ENCODE measurements at places on chromosomes 2 and 18.

- H3K36me3 ChIP-seq, result peaks cover 64% of the 10 kb centered on the region
- peak overlapping the region; percentile 13 for H3K4me3 ChIP-seq
- peak overlapping the region; percentile 86 for H3K27ac ChIP-seq
- DNase-seq, result peak; percentile 82
- no peaks in the 10 kb centered on the region for H3K27me3 ChIP-seq
Observed at GRCh38 chr2:37201766-37202165, 5.5 kb downstream of the CEBPZOS start.

DNA sequence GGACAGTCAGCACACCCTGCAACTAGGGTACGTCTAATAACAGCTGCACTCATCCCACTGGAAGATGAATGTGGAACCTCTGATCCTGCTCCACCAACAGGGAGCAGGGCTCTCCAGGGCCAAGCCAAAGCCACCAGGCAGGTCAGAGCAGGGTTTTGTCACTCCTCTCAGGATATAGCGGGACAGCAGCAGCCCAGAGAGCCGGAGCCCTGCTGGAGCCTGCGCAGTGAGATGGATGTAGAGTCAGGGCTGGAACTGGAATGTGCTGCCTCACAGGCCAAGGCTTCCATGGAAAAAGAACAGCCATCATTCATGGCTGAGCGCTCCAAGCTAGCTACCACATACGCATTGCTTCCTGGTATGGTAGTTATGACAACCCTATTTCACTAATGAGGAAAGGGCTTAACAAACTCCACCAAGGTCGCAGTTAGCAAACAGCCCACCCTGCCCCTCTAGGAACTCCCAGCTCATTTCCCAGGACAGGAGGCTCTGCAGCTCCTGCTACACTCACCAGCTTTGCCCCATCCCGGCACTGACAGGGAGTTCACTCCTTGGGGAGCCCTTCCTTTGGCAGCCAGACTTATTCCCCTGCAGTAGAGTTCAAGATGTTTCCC is 85.2 kb downstream of the HS1BP3 start:
- no peak overlapping the region for H3K27ac ChIP-seq
- H3K4me3 ChIP-seq, result no peak overlapping the region

GRCh38 chr2:232871418-232871834 is 1.4 kb downstream of the SNORC start:
- no peak overlapping the region for H3K27ac ChIP-seq
- H3K4me3 ChIP-seq, result no peak overlapping the region
- H3K27me3 ChIP-seq, result peaks cover 12% of the 10 kb centered on the region
- DNase-seq, result no peak
- peaks cover 8% of the 10 kb centered on the region for H3K4me1 ChIP-seq

GRCh38 chr2:23273786-23274185 is 111.2 kb upstream of the KLHL29 start:
- DNase-seq, result no peak
- no peak overlapping the region for H3K27ac ChIP-seq
- no peak overlapping the region for H3K4me3 ChIP-seq

GRCh38 chr2:238403632-238404405 is 22.9 kb upstream of the ASB1 start:
- H3K4me3 ChIP-seq, result no peak overlapping the region
- DNase-seq, result no peak
- no peaks in the 10 kb centered on the region for H3K36me3 ChIP-seq

- H3K27me3 ChIP-seq, result no peaks in the 10 kb centered on the region
- H3K36me3 ChIP-seq, result peaks cover 22% of the 10 kb centered on the region
- H3K4me3 ChIP-seq, result no peak overlapping the region
- peak overlapping the region; percentile 96 for H3K27ac ChIP-seq
- DNase-seq, result no peak
Observed at GRCh38 chr2:74029714-74030397, 45.1 kb downstream of the TET3 start.

DNA sequence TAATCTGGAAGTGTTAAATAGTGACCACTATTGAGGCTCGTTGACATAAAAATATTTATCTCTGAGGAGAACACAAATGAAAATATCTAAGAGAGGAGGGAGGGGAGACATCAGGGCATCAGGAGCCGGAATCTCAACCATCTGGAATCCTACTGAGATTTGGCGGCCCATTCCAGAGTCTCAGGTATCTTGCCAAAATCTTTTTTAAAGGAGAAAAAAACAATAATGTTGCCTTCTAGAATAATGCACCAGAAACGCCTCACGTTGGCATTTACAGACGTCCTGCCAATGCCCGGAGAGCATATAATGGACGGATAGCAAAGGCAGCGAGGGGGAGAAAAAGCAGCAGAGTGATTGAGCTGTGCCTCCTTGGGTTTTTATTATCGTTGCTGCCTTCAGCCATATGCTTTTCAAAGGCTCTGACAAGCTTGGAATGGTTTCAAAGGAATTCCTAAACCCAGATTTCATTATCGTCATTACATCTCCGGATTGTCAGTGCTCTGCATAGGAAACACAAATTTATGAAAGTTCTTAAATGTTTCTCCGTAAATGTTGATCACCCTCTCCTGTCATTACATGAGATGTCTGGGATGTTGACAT is 30.9 kb upstream of the EGR4 start:
- H3K4me1 ChIP-seq, result no peaks in the 10 kb centered on the region
- H3K4me3 ChIP-seq, result no peak overlapping the region
- H3K27ac ChIP-seq, result no peak overlapping the region
- no peak for DNase-seq
- H3K27me3 ChIP-seq, result peaks cover 26% of the 10 kb centered on the region

DNA sequence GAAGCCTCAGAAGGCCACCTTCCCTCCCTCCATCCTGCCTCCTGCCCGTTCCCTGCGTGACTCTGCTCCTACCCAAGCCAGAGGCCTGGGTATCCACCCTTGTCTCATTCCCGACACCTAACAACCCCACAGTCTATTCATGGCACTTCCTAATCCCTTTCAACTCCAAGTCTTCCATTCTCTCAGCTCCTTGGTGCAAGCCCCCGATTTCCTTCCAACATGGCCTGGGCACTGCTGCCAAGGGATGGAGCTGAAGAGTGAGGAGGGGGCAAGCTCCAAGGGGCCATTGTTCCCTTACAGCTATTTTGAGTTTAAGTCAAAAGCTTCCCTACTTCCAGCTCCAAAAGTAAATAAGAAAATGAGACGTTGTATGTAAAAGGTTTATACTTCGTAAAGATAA is 84.8 kb upstream of the ASB18 start:
- peaks cover 4% of the 10 kb centered on the region for H3K4me1 ChIP-seq
- H3K4me3 ChIP-seq, result no peak overlapping the region
- H3K27ac ChIP-seq, result no peak overlapping the region
- H3K27me3 ChIP-seq, result peaks cover 3% of the 10 kb centered on the region

- no peak for DNase-seq
- no peak overlapping the region for H3K27ac ChIP-seq
- H3K4me1 ChIP-seq, result no peaks in the 10 kb centered on the region
- H3K27me3 ChIP-seq, result no peaks in the 10 kb centered on the region
- H3K36me3 ChIP-seq, result no peaks in the 10 kb centered on the region
- no peak overlapping the region for H3K4me3 ChIP-seq
Observed at GRCh38 chr2:3636586-3637310, 21.3 kb upstream of the ALLC start.

DNA sequence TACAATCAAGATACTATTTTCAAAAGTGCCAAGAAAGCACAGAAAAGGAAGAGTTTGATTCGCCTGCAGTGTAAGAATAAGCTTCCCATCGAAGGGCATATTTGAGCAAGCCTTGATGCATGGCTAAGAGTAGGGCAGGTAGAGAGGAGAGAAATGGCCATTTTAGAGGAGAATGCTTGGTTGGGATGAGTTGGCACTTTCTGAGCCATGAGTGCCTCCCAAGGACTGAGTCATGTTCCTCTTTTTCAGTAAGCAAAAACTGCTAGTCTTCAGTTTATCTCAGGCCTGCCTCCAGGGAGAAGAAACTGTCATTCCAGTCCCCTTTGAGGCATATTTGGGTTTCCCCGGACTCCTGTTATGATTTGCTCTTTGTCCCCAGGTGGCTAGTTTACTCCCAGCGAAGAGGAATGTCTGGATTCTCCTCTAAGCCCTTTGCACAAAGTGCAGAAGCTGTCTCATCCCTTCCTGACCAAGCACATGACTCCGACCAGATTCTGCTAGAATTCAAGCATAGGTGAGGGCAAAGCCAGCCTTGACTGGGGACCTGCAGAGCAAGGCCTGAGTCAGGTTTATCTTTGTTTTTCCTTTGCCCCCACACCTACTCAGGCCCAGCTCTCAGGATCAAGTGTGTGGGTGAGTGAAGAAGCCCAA is 115.2 kb downstream of the TTC32 start:
- no peak for DNase-seq
- H3K4me3 ChIP-seq, result no peak overlapping the region
- H3K4me1 ChIP-seq, result no peaks in the 10 kb centered on the region
- peaks cover 4% of the 10 kb centered on the region for H3K27me3 ChIP-seq
- H3K36me3 ChIP-seq, result no peaks in the 10 kb centered on the region
- H3K27ac ChIP-seq, result no peak overlapping the region

GRCh38 chr2:178202927-178203326 is 8.6 kb downstream of the OSBPL6 start:
- no peak overlapping the region for H3K4me3 ChIP-seq
- H3K27me3 ChIP-seq, result peaks cover 40% of the 10 kb centered on the region
- DNase-seq, result no peak
- H3K4me1 ChIP-seq, result peaks cover 2% of the 10 kb centered on the region

GRCh38 chr18:50373561-50374219 is 1.2 kb upstream of the SKA1 start:
- H3K27ac ChIP-seq, result peak overlapping the region; percentile 91
- H3K36me3 ChIP-seq, result peaks cover 12% of the 10 kb centered on the region
- no peak for DNase-seq
- peak overlapping the region; percentile 90 for H3K4me3 ChIP-seq

DNA sequence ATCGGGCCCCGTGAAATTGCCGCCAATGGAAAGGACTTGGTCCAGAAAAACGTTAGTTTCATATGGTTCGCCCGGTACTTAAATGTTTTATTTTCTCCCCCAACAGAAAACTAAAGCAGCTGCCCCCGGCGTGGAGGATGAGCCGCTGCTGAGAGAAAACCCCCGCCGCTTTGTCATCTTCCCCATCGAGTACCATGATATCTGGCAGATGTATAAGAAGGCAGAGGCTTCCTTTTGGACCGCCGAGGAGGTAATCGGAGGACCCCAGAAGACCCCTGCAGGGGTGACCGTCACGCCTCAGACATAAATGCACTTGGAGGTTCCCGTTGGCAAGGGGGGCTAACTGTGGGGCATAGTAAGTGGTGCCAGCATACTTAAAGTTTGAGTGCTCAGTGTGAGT is 742 bp downstream of the RRM2 start:
- peaks cover 70% of the 10 kb centered on the region for H3K36me3 ChIP-seq
- peaks cover 36% of the 10 kb centered on the region for H3K4me1 ChIP-seq
